Regular cardiac myocyte (primary cell): ENCODE measurements at places on chromosomes 12 and 14. TPM values are rescaled to one million over a fixed set of nuclear protein-coding genes. Genes with fewer than 3 reads are reported as not detected.

The TROAP gene
- 1.1 and 9.4 TPM in 2 replicates for total RNA-seq

The ZFHX2 gene
- total RNA-seq, result under 0.01 and 0.56 TPM in 2 replicates

The MLEC gene
- total RNA-seq, result 165 and 193 TPM in 2 replicates

The KLRG1 gene
- 0.38 and 0.85 TPM in 2 replicates for total RNA-seq

The HELB gene
- total RNA-seq, result 3.5 and 4.5 TPM in 2 replicates

The CHGA gene
- under 0.01 TPM in 1 of 2 replicates, not detected in the other for total RNA-seq

The KRT76 gene
- not detected in 2 replicates for total RNA-seq

The ZCRB1 gene
- total RNA-seq, result 22.4 and 22.6 TPM in 2 replicates

The POLE2 gene
- 3.4 and 18.8 TPM in 2 replicates for total RNA-seq
